ENCODE measurements at places on chromosomes 12 and 14.

GRCh38 chr12:8075935-8076334 is 6.1 kb upstream of the NECAP1 start:
- no peak for DNase-seq

GRCh38 chr12:49762468-49762847 is 21.1 kb downstream of the TMBIM6 start:
- DNase-seq: no peak

- DNase-seq: no peak
These were observed 482.8 kb downstream of the MED13L start for GRCh38 chr12:115794659-115795081.

- DNase-seq: peak; percentile 99
These were observed at the start of gene TBX3 for GRCh38 chr12:114684098-114684869. TBX3 (minus strand) TSS chr12:114684175; CDS start chr12:114683200, 975 bp downstream.

DNA sequence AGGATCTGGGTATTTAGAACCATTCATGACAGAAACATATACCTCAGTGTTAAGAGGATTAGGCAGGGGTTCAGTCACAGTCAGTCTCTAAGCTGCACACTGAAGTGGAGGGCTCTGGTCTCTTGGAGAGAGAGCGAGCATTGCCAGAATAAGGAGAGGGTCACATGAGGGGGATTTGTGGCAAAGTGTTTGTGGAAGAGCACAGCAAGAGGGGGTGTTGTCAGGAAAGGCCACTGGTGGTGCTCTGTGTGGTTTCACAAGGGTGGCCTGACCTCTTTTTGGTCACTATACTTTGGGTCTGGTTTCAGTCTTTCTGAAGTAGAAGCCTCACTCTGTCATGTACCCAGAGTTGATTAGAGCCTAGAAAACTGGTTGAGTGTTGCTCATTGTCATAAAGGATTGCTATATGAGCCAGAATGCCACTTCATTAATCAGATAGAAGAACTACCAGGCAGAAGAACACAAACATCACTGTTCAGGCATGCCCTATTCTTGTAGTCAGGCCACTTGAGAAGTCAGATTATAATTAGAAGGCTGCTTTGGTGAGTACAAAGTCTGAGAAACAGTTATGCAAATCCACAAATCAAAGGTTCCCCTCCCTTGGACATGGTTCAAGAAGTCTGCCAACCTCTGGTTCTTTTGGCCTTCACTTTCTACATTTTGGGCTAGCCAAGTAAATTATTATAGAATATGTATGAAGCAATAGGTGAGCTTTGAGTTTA is 8.4 kb downstream of the TMEM19 start:
- DNase-seq: no peak

GRCh38 chr14:91509878-91510170 is 286 bp downstream of the PPP4R3A start:
- no peak for DNase-seq

DNA sequence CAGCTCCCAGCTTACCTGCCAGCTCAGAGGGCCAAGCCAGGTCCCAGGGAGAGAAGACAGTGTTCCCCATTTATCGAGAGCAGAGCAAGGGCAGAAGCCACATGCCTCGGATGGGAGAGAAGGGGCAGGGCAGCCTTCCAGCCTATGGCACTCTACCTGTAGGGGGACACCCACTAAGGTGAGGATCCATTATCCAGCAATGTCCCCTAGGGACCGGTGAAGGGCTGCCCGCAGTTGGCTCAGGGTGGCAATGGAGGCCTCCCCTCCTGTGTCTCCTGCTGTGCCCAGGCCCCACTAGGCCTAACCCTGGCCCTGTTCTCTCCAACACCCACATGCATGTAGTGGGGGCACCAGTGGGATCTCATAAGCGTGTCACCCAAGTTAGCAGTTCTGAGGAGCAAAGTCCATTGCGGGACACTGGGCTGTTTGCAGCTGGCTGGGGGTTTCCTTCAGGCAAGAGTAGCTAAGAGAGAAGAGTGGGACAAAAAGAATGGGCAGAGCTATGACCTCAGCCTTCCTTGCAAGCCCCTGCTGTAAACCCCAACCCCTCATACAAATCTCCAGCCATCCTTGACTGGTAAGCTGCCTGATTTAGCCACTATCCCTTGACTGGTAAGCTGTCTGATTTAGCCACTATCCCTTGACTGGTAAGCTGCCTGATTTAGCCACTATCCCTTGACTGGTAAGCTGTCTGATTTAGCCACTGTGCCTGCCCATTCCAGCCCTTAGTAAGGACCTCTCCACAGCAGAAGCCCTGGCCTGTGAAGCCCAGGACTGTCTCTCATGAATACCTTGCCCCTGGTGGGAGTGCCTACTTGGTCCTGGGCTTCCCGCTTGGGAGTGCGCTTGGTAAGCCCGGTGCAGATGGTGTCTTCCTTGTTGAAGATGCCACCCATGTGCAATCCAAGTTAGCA is 5.2 kb upstream of the ASB2 start:
- no peak for DNase-seq

- no peak for DNase-seq
These were observed 1598.3 kb downstream of the AACS start for GRCh38 chr12:126663304-126664094.

- peak; percentile 32 for DNase-seq
These were observed 1.4 kb upstream of the HMGA2 start for GRCh38 chr12:65822732-65823512.

DNA sequence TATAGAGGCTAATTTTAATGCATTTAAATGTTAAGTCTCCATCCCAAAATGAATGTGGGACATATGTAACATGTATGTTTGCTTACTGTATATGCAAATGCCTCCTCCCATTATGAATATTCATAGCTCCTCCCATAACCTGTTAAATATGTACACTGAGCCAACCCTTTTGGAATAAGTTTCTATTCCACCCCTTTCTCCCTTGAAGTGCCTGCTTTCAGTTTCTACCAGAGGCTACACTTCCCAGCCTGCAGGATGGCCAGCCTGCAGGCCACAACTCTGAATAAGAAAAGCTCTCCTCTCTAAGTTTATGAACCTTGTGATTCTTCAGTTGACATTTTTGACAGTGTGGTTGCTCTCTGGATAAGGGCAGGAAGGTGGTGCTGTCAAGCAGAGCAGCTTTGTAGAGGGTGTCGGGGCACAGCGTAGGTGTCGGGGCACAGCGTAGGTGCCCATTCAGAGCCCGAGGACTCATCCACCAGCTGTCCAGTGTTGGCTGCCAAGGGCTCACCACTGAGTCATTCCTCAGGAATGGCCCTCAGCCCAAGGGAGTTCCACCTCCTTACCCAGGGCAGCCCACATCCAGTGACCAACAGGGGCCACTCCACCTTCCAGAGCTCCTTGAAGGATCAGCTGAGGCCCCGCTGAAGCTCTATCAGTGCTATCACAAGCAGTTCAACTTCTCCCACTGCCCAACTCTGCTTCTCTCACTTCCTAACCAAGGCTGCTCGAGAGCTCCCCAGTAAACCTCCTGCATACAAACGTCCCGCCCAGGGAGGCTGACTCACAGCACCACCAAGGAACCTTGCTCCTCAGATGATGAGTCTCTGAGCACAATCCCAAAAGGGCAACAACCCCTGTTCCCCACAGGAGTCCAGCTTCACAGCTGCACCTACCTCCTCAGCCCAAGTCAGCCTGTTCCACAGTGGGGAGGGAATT is 31.4 kb downstream of the VWF start:
- peak; percentile 50 for DNase-seq

- DNase-seq: no peak
These were observed 148.5 kb downstream of the GLT1D1 start for GRCh38 chr12:129001826-129002225.

DNA sequence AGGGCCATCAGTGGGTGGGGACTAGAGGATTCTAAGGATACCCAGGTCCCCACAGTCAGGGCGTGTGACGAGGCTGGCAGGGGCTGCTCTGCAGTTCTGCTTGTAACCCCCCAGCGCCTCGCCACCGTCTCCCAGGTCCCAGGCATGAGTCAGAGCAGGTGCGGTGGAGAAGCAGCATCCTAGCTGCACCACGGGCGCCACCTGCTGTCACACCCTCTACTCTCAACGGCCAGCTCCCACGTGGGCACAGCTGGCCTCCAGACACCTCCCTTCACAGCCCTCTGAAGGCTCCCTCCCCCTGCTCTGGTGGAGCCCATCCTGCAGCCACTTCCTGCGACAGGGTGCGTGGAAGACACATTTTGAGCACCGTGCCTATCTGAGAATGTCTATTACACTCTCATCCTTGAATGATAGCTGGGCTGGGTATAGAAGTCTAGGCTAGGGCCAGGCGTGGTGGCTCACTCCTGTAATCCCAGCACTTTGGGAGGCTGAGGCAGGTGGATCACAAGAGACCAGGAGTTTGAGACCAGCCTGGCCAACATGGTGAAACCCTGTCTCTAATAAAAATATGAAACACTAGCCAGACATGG is 6.9 kb upstream of the NUDT14 start:
- DNase-seq: no peak

DNA sequence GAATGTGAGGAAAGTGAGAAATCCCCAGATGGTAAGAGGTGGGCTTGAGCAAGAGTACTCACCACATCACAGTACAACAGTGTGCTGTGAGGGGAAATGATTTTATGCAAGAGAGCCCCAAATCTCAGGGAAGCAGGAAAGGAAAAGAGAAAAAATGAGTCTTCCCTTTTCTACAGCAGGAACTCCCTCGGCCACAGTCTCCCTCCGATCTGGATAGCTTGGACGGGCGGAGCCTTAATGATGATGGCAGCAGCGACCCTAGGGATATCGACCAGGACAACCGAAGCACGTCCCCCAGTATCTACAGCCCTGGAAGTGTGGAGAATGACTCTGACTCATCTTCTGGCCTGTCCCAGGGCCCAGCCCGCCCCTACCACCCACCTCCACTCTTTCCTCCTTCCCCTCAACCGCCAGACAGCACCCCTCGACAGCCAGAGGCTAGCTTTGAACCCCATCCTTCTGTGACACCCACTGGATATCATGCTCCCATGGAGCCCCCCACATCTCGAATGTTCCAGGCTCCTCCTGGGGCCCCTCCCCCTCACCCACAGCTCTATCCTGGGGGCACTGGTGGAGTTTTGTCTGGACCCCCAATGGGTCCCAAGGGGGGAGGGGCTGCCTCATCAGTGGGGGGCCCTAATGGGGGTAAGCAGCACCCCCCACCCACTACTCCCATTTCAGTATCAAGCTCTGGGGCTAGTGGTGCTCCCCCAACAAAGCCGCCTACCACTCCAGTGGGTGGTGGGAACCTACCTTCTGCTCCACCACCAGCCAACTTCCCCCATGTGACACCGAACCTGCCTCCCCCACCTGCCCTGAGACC is 7.8 kb downstream of the ATN1 start:
- no peak for DNase-seq

GRCh38 chr12:131368668-131369071 is 342.2 kb upstream of the SFSWAP start:
- DNase-seq: no peak

DNA sequence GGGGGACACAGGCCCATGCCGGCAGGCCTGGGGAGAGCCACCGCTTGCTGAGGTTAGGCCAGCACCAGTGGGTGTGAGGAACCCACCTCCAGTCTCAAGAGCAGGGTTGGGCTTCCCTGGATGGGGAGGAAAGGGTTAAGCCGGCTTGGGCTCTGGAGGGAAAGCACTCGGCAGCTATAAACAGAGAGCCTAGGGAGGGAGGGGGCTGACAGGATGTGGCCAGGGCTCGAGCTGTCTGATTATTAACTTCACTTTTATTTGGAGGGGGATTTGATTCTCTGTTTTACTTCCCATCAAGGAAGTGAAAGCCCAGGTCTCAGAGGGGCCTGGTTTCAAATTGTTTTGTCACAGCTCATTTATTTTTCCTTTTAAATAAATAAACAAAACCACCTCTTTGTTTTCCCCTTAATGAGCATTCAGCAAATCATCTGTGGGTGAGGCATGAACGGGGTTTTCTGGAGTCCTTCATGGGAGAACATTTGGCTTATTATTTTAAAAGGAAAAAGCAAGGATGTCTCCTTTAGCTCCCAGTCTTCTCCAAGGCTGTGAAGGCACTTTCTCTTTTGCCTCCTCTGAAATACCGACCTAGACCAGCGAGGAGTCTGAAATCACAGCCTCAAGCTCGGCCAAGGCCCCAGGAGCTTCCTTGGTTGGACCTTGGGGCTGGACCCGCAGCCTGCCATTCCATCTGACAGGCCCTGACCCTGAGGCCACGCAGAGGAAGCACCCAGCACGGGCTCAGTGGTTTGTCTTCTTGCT is 21.9 kb upstream of the ZFP36L1 start:
- DNase-seq: no peak

GRCh38 chr14:34785223-34786006 is 71.0 kb upstream of the CFL2 start:
- DNase-seq: no peak

- DNase-seq: no peak
These were observed 63.2 kb downstream of the PLEKHA5 start for GRCh38 chr12:19192710-19193109.

DNA sequence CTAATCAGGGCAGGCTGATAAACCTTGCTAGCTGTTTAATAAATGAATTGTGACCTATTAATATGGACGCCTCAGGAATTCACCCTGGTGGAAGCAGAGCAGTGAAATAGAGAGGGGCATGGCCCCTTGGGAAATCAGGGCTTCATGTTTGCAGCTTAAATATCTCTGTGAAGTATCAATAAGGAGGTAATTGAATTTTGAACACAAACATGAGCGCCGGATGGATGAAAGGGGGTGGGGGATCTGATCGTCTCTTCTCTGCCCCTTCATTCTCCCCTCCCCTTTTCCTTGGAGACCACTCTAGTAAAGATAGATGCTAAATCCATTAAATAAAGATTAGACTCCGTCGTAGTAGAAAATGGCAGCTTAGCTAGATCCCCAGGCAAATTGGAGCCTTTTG is 70.5 kb downstream of the LIN52 start:
- DNase-seq: no peak

GRCh38 chr14:104110491-104111209 is 25.1 kb downstream of the ASPG start:
- DNase-seq: no peak

GRCh38 chr14:47332106-47332505 is 343.3 kb downstream of the MDGA2 start:
- DNase-seq: no peak

- no peak for DNase-seq
These were observed 10.5 kb downstream of the COCH start for GRCh38 chr14:30884901-30885300.

DNA sequence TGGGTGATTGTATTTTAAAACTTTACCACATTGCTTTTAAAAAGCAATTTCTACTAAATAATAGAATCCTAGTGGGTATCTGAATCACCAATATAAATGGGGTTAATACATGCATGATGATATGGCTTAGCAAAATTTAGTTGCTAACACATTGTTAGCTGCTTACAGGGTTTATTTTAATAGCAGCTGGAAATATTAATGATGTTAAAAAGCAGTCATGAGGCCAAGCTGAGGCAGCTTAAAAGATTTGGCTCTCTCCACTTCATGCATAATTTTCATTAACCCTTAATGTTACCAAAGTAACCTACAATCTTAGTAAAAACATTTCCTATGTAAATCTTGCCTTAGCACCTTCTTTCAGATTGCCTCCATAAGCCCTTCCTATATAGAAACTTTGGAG is 49.2 kb upstream of the CNOT2 start:
- no peak for DNase-seq

DNA sequence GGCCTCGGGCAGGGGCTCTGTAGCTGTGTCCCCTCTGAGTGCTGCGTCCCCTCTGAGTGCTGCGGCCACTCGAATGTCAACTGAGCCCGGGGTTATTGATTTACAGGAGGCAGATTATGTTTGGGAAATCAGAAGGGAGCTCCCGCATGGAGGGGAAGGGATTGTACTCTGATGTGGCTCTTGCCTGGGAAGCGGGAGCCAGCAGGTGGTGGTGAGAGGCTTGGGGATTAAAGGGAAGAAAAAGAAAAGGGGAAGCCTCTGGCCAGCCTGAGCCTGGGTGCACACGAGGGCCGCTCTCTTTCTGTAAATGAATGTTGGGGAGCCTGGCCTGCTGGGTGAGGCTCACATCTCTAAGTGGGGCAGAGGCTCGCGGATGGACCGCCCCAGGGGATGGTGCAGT is 143.7 kb downstream of the AACS start:
- DNase-seq: no peak

GRCh38 chr12:111656016-111656415 is 29.7 kb downstream of the BRAP start:
- no peak for DNase-seq
